ENCODE measurements at places on chromosomes 3 and 15.

GRCh38 chr3:188553569-188553968 lies 399.6 kb downstream of the LPP start:
- no peak for DNase-seq

DNA sequence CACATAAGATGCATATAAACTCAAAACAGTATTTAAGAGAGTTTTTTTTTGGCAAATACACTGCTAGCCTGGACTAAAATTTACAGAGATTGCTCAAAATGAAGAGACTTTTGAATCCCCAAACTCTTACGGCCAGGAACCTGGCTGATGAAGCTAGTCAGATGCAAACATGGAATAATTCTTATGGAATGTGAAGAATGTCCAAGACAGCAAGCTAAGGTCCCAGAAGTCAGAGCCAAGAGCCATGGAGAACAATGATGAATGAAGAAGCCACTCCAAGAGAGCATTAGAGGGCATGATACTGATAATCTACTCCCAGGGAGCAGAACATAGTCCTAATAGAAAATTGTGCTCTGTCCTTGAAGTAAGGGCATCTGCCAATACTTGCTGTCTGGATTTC lies 705.5 kb downstream of the DIPK2A start:
- DNase-seq = no peak

DNA sequence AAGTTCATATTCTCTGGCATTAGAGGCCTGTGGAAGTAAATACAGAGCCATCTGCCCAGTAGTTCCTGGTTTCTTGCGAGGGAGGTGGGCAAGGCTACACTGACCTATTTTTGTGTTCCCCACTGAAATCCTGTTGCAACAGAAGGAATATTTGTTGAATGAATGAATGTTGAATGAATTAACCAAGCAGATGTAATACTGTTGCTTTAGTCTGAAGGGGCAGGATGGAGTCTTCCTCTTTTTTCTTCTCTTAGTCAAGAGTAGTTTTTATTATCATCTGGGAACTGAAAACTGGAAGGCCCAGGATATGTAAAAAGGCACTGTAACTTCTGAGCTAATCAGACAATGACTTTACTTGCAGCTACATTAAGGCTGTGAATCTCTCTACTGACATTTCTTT lies 17.1 kb downstream of the BLOC1S6 start:
- DNase-seq = no peak

DNA sequence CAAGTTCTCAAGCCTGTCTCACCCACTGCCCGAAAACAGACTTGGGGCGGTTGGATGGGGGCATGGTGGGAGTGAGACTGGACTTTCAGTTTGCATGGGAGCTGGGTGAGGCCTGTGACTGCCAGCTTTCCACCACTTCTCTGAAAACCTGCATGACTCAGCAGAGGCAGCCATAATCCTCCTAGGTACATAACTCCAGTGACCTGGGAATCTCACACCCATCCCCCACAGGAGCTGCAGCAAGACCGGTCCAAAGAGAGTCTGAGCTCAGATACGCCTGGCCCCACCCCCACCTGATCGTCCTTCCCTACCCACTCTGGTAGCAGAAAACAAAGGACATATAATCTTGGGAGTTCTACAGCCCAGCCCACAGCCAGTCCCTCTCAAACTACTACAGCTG lies 107.2 kb downstream of the NSMCE3 start:
- DNase-seq = no peak

GRCh38 chr15:78711638-78712037 lies 70.6 kb upstream of the CHRNB4 start:
- DNase-seq = no peak

- DNase-seq = no peak
Observed at GRCh38 chr3:117010318-117010717, 300.7 kb downstream of the TUSC7 start.

DNA sequence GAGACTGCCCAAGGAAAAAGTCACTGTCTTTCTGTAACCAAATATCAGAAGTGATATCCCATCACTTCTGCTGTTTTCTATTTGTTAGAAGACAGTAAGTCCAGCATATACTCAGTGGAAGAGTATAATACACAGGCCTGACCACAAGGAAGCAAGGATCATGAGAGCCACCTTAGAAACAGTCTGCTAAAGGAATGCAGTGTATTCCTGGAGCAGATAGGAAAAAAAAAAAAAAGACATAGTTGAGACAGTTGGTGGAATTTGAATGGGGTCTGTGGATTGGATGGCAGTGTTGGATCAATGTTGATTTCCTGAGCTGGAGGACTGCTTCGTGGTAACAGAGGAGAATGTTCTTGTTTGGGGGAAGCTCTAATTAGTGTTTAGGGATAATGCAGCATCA lies 26.5 kb upstream of the FBXL2 start:
- DNase-seq = no peak

- DNase-seq = no peak
Observed at GRCh38 chr15:39784638-39785037, 2.0 kb upstream of the FSIP1 start.

DNA sequence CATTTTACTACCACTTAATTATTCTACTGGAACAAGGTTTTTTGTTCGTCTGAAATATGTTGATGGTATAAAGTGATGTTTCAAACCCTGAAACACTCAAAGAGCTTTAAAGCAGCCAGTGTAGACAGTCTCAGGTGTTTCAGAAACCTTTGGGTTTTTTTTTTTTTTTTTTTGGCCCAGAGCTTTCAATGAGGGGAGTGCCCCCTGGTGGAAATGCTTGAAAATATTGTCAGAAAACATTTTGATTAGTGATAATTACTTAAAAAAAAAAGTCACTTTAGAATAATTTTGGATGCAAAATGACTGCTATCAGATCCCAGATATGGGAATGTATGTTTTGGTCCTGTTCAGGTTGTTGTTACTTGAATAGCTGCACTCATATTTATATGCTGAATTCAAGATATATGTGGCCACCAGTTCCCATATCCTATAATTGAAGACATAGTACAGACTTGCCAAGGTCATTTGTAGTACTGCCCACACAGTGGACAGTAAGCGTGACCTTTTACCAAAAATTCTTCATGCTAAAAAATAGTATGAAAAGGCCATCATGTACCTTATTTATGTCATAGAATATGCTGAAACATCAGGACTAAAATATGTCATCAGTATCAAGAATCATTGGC lies 35.9 kb downstream of the SATB1 start:
- no peak for DNase-seq

DNA sequence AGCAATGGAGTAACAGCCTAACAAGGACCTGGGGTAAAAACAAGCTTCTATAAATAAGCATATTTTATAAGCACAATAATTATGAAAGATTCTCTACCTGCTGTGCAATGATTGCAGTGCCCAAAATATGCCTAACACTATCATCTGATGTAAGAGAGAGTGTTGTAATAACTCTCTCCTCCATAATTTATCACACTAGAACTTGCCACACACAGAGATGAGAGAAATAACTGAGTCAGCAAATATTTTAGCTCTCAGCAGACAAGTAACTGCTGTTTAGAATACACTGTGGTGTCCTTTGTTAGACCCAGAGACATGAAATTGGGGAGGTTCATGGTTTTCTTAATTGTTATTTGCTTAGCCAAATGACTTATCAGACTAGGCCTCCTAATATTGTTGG lies 105.3 kb upstream of the ACP3 start:
- no peak for DNase-seq

GRCh38 chr15:57592426-57592825 lies 722 bp downstream of the MYZAP start:
- no peak for DNase-seq

DNA sequence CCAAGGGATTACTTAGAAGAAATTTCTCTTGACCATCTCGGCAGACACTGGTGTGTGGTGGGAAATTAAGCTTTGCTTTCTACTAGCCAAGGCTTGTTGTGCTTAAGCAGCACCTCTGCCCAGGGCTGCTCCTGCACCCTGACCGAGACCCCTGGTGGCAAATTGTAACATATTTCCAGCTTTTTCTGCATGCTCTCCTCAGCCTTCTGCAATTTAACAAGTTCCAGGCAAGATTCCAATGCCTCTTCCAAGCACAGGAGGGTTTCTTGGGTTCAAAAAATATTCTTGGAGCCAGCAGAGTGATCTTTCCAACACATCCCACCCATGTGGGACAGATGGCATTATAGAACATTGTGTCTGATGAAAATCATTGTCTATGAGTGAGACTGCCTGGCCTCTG lies 210.5 kb downstream of the CLSTN2 start:
- no peak for DNase-seq

GRCh38 chr15:51342227-51342999 lies 958 bp downstream of the GLDN start:
- no peak for DNase-seq

GRCh38 chr3:27721717-27722564 lies at the start of gene EOMES:
EOMES (minus strand) TSS chr3:27722323; CDS start chr3:27722294, 29 bp downstream.
- DNase-seq = no peak

DNA sequence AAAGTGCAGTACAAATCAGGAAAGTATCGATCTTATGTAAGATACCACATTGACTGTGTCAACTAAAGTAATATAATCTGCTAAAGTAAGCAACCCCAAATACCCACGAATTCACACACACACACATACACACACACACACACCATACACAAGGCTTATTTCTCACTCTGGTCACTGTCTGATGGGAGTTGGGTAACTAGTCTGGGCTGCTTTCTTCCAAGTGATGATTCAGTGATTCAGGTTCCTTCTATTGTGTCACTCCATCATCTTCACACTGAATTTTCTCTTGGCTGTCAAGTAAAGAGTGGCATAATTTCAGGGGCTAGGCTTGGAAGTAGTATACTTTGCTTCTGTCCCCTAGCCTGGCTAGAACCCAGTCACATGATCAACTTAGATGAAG lies 104.8 kb upstream of the CCDC54 start:
- no peak for DNase-seq

GRCh38 chr3:76352051-76352450 lies 566.7 kb upstream of the ZNF717 start:
- DNase-seq = no peak

- no peak for DNase-seq
Observed at GRCh38 chr15:57109005-57109404, 190.6 kb downstream of the TCF12 start.

- no peak for DNase-seq
Observed at GRCh38 chr3:77324105-77324504, 284.2 kb downstream of the ROBO2 start.

- peak; percentile 61 for DNase-seq
Observed at GRCh38 chr3:10669490-10670048, 146.5 kb upstream of the SLC6A11 start.

GRCh38 chr15:75531041-75531450 lies 48.1 kb downstream of the PTPN9 start:
- DNase-seq = peak; percentile 60

GRCh38 chr3:13857702-13858380 lies 22.0 kb downstream of the WNT7A start:
- no peak for DNase-seq

DNA sequence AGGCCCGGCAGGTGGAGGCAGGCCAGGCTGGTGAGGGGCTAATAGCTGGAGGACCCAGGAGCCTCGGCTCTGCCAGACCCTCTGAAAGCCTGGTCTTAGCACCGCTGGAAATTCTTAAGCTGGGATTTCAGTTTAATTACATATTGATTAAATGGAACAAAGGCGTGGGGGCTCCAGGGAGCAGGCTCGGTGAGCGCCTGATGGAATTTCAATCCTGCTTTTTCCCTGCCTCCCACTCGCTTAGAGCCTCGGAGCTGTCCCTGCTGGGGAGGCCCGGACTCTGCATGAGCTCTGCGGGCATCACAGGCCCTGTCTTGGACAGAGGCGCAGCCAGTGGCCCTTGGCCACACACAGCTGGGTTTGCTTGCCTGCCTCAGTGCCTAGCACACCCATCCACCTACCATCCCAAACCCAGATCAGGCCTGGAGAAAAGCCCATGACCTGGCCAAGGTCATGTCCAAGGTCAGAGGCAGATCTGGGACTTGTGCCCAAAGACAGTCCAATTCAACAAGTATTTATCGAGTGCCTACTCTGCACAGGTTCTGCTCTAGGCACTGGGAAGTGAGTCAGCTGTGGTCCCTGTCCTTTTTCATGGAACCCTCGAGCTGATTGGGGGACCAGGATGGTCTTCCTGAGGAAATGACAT lies 40.6 kb downstream of the LINGO1 start:
- no peak for DNase-seq

DNA sequence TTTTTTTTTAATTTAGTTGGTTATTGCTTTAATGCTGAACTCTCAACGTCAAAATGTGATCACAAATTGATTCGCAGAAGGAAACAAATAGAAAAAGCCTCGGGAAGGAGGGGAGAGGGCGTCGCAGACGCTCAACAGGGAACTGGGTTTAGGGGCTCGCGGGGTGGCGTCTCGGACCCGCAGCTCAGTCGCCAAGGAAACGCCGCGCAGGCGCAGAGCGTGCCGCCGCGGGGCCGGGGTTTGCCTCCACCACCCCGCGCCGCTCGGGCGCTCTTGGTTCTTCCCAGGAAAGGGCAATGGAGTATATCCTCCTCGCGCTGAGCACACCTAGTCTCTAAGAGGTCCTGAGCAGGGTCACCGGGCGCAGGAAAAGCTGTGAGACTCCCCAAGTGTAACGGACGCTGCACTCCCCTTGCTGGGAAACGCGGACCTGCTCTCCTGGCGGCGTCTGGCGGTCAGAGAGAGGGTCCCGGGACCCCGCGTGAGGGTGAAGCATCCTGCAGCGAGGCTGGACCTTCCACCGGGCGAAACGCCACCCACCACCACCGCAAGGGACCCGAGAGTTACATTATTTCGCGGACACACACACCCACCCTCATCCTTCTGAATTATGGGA lies 753 bp downstream of the PLCH1 start:
- DNase-seq = peak; percentile 54

DNA sequence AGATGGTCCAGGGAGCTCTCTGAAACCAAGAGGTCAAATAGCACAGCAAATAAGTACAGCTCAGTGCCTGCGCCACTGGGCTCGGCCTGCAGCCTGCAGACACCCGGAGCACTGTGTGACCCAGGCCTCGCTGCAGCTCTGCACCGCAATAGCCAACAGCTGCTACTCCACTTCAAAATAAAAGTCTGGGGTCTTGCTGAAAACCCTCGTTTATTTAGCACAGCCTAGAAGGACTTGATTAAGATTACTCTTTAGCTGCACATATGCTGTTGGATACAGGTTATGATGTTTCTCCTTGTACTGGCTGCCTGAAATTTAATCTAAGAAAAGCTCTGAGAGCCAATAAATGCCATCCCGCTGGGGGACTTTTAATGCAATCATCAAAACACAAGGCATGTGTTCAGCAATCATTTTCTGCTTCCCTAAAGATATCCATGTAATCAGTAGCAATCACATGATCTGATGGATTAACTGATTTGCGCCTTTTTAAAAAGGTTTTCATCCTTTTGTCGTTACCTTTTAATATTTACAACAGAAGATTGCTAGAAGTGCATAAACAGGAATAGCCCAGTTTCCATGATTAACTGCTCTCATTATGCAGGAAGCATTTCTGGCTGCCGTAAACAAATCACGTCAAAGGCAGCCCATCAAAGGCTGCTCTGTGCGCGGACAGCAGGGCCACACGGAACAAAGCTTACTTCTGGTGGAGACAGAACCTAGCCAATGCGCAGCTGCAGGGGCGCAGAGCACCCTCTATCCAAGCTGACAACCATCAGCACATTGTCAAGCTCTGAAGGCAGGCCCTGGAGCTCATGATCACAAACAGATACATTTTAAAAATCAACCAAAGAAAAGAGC lies 58.8 kb downstream of the CLASP2 start:
- peak; percentile 66 for DNase-seq
